Esophagus squamous epithelium (tissue), 5 donors: ENCODE measurements at places on chromosomes 5 and 9.

DNA sequence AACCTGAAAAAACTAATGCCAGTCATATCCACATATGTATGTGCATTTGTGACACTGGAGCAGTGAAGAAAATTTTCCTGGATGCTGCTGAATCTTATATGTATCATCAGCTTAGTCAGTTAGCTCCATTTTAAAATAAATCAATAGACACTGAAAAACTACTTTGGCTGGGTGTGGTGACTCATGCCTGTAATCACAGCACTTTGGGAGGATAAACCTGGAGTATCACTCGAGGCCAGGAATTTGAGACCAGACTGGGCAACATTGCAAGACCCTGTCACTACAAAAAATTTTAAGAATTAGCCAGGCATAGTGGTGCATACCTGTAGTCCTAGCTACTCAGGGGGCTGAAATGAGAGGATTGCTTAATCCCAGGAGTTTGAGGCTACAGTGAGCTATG is 511.0 kb upstream of the TLE4 start:
- no peak for DNase-seq

- DNase-seq = no peak
These were observed 98.8 kb upstream of the SEMA6A start for GRCh38 chr5:116673453-116673852.

DNA sequence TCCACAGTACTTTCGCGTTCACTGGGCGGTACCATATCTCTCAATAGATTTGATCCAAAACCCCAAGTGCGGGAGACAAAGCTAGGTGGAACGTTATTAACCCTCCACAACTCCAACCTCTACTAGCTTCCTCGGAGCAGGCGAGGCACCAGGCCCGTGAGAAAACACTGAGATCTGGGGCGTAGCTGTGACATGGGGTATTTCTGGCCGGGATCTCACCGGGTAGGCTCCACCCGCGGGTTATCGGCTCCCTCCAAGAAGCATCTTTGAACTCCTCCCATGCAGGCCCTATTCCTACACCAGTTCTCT is 350 bp upstream of the SLC25A46 start:
- DNase-seq = no peak

DNA sequence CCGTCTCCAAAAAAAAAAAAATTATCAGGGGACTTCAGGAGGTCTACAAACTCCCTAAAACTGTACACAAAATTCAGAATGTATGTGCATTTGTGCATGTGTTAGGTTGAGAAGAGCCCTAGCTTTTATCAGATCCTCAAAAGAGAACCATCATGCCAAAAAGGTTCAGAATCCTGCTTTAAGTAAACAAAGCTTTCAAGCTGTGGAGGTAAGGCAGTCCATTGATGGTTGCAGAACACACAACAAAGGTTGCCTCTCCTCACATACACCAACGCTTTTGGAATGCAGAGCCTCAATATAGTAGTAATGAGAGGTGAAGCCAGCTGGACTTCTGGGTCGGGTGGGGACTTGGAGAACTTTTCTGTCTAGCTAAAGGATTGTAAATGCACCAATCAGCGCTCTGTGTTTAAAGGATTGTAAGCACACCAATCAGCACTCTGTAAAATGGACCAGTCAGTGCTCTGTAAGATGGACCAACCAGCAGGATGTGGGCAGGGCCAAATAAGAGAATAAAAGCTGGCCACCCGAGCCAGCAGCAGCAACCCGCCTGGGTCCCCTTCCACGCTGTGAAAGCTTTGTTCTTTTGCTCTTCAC is 57.9 kb upstream of the RNF38 start:
- no peak for DNase-seq

GRCh38 chr9:24036459-24036858 is 210.4 kb upstream of the ELAVL2 start:
- DNase-seq = no peak

GRCh38 chr9:76516871-76517270 is 57.9 kb downstream of the GCNT1 start:
- DNase-seq = no peak

DNA sequence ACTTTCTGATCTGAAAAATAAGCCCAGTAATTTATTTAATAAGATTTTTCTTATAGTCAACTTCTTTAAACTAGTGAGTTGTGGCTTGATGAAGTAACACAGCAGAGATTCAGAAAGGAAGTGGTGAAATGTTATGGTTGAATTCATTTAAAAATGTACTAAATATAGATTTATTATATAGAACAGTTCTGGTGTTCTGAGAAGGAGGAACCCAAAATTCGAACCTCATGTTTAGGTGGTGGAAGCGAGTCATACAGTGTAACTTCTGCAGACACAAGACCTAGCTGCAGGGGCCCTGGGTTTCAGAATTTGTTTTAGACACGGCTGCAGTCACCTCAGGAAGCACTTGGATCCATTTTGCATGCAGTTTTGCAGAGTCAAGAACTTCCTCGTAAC is 188.2 kb downstream of the TRIO start:
- no peak for DNase-seq

DNA sequence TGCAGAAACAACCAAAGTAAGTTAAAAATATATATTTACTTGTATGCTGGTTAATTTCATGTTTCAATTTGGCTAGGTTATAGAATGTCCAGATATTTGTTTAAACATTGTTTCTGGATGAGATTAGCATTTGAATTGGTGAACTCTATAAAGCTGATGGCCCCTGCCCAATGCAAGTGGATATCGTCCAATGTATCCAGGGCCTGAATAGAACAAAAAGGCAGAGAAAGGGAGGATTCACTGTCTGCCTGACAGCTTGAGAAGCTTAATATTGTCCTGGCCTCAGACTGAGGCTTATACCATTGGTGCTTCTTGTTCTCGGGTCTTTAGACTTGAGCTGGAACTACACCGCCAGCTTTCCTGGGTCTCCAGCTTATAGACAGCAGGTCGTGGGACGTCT is 446.7 kb upstream of the ACTBL2 start:
- DNase-seq = no peak

- no peak for DNase-seq
These were observed 64.0 kb upstream of the FOXE1 start for GRCh38 chr9:97788763-97789663.

- no peak for DNase-seq
These were observed 1.3 kb upstream of the ANKRD18A start for GRCh38 chr9:38621434-38622287.

DNA sequence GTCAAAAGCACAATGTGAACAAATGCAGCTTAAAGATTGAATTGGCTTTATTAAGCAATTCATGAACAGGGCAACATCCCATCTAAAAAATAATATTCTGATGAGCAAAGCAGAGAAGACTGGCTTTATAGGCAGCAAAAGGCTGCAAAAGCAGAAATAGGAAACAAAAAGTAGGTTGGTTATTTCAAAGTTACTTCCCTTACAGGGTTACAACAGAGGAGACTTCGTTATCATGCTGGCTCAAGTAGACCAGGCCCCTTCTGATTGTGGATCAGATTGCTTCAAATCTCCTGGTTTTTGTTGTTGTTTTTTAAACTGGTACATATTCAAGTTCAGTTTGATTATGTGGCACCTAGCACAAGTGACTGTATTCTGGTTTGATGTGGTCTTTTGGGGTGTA is 73.1 kb downstream of the MAN2A1 start:
- DNase-seq = no peak

GRCh38 chr9:121246821-121247561 is 21.0 kb upstream of the GSN start:
- no peak for DNase-seq

GRCh38 chr9:16102154-16102553 is 549.3 kb downstream of the CCDC171 start:
- no peak for DNase-seq

GRCh38 chr9:134011401-134011800 is 13.9 kb upstream of the BRD3OS start:
- no peak for DNase-seq

- DNase-seq = no peak
These were observed 81.1 kb downstream of the CDO1 start for GRCh38 chr5:115735108-115735998.

DNA sequence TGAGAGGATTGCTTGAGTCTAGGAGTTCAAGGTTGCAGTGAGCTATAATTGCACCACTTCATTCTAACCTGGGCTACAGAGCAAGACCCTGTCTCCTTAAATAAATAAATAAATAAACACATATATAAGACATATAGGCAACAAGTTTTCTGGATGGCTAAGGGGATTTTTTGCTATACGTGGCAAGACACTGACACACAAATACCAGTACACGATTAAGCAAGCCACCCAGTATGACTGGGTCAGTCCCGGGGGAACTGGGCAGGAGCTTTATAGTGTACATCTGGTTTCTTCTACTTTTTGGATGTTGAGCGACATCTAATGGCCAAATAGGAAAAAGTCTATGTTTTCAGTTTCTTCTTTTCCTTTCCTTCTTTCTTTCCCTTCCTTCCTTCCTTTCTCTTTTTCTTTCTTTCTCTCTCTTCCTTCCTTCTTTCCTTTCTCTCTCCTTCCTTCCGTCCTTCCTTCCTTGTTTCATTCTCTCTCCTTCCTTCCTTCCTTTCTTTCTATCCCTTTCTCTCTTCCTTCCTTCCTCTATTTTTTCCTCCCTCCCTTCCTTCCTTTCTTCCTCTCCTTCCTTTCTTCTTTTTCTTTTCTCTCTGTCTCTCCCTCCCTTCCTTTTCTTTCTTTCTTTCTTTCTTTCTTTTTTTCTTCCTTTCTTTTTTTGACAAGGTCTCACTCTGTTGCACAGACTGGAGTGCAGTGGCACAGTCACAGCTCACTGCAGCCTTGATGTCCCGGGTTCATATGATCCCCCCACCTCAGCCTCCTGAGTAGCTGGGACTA is 47.0 kb upstream of the PLIN2 start:
- DNase-seq = no peak

DNA sequence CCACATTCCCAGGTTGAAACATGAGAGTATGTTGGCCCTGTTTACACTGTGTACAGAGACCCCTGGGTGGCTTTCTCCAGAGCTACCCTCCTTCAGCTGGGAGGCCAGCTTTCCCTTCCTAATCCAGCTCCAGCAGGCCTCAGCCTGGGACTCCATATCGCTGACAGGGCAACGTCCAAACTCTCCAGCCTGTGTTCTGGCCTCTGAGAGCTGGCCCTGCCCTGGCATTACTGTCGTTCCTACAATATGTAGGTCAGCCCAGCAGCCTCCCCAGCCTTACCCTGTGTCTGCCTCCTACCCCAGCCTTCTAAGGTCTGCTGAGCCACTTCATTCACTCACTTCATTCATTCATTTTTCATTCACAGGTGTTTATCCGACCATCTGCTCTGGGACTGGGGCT is 8.3 kb upstream of the EEIG1 start:
- DNase-seq = no peak

GRCh38 chr5:15664961-15665360 is 165.0 kb downstream of the FBXL7 start:
- DNase-seq = no peak

GRCh38 chr9:18456624-18457237 is 17.2 kb upstream of the ADAMTSL1 start:
- no peak for DNase-seq

- no peak for DNase-seq
These were observed 12.8 kb upstream of the APC start for GRCh38 chr5:112724901-112725300.

DNA sequence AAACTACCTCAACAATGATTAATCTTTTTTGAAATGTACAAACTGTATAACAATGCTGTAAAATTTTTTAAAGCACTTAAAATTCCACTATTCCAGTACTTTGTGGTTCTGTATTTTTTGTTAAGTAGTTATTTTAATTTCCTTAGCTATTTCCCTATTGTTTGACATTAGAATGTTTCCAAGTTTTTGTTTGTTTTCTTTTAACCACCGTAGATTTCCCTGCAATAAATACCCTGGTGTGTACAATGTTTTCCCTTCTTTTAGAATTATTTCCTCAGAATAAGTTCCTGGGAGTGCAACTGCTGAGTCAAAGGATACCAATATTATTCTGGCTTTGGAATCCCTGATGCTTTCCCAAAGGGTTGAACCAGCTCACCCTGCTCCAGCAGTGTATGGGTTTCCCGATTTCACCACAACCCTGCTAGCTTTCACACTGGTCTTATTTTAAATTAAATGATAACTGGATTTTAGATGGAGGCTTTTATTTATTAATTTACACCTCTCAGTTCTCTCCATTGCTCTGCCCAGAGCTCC is 20.6 kb upstream of the ANGPTL2 start:
- DNase-seq = no peak

GRCh38 chr5:80592761-80593160 is 22.7 kb upstream of the ANKRD34B start:
- no peak for DNase-seq

- no peak for DNase-seq
These were observed 86.6 kb downstream of the C5orf15 start for GRCh38 chr5:133881576-133882388.
